Foreskin keratinocyte (primary cell): ENCODE measurements at places on chromosomes 3 and 15. TPM values are rescaled to one million over a fixed set of nuclear protein-coding genes. Genes with fewer than 3 reads are reported as not detected.

PARP15 gene
- 0.27 and 0.35 TPM in 2 replicates for total RNA-seq

MUSTN1 gene
- 0.65 and 1.2 TPM in 2 replicates for total RNA-seq

INSYN1 gene
- 0.24 and 0.35 TPM in 2 replicates for total RNA-seq

ZIC4 gene
- not detected in 2 replicates for total RNA-seq

GPR171 gene
- not detected in 2 replicates for total RNA-seq

MEGF11 gene
- total RNA-seq: not detected in 2 replicates

CYP1A1 gene
- 0.75 and 1.9 TPM in 2 replicates for total RNA-seq

SCAMP2 gene
- total RNA-seq: 44.9 and 47.5 TPM in 2 replicates

TRPM7 gene
- total RNA-seq: 30.4 and 32.8 TPM in 2 replicates

DGKG gene
- 0.11 TPM in 1 of 2 replicates, not detected in the other for total RNA-seq

GHSR gene
- total RNA-seq: not detected in 2 replicates

DNAJC13 gene
- total RNA-seq: 37.3 and 41.4 TPM in 2 replicates

TMCC1 gene
- 23.1 and 26.5 TPM in 2 replicates for total RNA-seq

PLIN1 gene
- total RNA-seq: 0.14 and 0.17 TPM in 2 replicates

SLC6A20 gene
- total RNA-seq: 0.04 and 0.51 TPM in 2 replicates

TRH gene
- total RNA-seq: not detected in 2 replicates

FSIP1 gene
- total RNA-seq: 0.58 and 0.63 TPM in 2 replicates

UNC13C gene
- not detected in 2 replicates for total RNA-seq

GPR160 gene
- total RNA-seq: 0.10 and 0.42 TPM in 2 replicates

IL16 gene
- total RNA-seq: 0.07 TPM in 1 of 2 replicates, not detected in the other

CLDN18 gene
- total RNA-seq: not detected in 2 replicates

PLSCR5 gene
- not detected in 2 replicates for total RNA-seq

SNRPN gene
- total RNA-seq: 71.5 and 81.0 TPM in 2 replicates

LSAMP gene
- total RNA-seq: 0.04 TPM in 1 of 2 replicates, not detected in the other

LINGO1 gene
- 0.07 TPM in 1 of 2 replicates, not detected in the other for total RNA-seq

ALAS1 gene
- 57.7 and 67.5 TPM in 2 replicates for total RNA-seq
